Activated CD4-positive, alpha-beta T cell treated with anti-CD3 and anti-CD28 coated beads, Interleukin-2, Interleukin-4, amounts not matched to agents 100 ng/mL and 50 ng/mL, durations not matched to agents 16 hours and 8 hours (primary cell): ENCODE measurements at places on chromosomes 5 and 9.
A peak's percentile ranks its signal among the peaks of the same experiment; 100 is the strongest.

GRCh38 chr9:95493402-95493801 is 23.4 kb downstream of the PTCH1 start:
- no peak for DNase-seq

DNA sequence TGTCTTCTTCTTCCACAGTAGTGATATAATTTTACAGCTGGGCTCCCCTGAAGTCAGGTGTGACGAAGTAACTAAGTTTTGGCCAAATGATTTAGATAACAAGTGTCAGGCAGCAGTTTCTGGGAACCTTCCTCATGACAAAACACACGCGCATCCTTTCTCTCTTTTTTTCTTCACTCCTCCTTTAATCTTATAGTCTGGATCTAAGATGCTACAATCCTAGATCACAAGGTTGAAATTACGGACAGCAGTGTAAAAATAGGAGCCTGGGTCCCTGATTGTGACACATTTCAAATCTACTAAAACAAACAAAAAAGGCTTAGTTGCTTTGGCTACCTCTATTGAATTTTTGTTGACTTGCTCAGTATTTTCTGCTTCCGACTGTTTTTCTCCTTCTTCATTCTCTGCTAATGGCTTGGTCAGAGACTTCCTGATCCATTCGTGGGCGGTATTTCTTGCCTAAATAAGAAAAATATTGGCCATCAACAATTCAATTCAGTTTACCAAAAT is 36.1 kb downstream of the FAM114A2 start:
- DNase-seq: no peak

- no peak for DNase-seq
Observed at GRCh38 chr9:70121818-70122436, 78.3 kb downstream of the MAMDC2 start.

- no peak for DNase-seq
Observed at GRCh38 chr5:62592558-62592957, 13.9 kb downstream of the LRRC70 start.

DNA sequence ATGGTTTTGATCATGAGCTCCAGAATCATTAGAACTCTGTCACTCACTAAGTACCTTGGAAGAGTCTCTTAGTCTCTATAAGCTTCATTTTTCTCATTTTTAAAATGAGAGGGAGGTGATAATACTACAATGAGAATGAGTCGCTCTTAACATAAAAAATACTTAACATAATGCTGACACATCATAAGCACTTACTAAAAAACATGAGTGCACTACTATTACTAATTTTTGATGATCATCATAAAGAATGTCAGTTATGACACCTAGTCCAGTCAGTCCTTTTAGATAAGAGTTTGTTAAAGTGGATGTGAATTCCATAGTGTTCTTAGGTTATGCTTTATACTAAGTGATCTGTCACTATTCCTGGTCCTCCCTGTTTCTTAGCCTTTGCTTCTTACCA is 200.4 kb upstream of the SLC24A2 start:
- DNase-seq: no peak

DNA sequence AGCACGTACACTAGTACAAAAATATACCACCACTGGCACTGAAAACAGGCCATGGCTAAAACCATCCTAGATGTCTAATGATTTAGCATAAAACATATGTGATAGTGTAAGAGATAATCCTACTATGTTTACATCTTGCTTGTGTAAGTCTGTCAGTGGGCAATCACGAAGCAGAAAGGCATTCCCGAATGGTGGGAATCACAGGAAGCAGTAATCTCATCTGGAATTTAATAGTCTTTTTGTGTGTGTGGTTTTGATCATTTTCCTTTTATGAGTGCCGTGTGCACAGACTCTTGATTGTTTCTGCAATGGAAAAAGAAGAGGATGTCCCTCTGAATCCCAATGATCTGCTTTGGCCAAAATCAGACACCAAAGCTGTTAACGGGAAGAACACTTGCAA is 200.5 kb downstream of the EBF1 start:
- DNase-seq: no peak

GRCh38 chr5:15191012-15191411 is 309.0 kb upstream of the FBXL7 start:
- DNase-seq: no peak

DNA sequence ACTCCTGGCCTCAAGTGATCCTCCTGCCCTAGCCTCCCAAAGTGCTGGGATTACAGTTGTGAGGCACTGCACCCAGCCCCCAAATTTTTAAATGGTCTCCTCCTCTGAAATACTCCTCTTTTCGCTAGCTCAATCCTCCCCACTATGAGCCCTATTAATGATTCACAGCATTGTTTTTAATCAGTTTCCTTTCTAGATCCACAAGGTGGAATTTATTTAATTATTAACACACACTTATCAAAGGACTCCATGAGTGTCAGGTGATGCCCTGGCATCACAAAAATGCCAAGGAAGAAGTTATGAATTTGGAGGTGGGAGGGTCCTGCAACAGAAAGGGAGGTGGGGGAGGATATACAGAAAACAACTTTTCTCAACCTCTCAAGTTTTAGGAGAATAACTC is 806.5 kb downstream of the PRELID2 start:
- DNase-seq: no peak

DNA sequence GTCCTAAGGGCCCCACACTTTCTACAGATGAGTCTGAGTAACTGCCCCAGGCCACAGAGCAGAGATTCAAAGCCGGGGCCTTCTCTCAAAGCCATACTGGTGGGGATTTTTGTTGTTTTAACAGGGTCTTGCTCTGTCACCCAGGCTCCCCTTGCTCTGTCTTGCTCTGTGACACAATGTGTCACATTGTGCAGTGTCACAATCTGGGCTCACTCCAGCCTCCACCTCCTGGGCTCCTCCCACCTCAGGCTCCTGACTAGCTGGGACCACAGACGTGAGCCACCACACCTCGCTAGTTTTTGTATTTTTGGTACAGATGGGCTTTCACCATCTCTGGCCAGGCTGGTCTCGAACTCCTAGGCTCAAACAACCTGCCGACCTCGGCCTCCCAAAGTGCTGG is 8.6 kb downstream of the AGPAT2 start:
- DNase-seq: no peak

- DNase-seq: no peak
Observed at GRCh38 chr5:109853377-109853776, 163.7 kb downstream of the MAN2A1 start.

GRCh38 chr9:21559402-21560280 is 77.5 kb upstream of the IFNE start:
- peak; percentile 7 for DNase-seq

- DNase-seq: peak; percentile 41
Observed at GRCh38 chr9:108565651-108566378, 290.0 kb downstream of the ACTL7B start.

GRCh38 chr9:69121155-69122081 is 52.7 kb upstream of the TJP2 start:
- DNase-seq: no peak
